Glomerular endothelial cell (primary cell): ENCODE measurements at places on chromosomes 1 and 21.

GRCh38 chr1:85581802-85582686, 1.5 kb downstream of the CCN1 start:
- DNase-seq, result no peak

DNA sequence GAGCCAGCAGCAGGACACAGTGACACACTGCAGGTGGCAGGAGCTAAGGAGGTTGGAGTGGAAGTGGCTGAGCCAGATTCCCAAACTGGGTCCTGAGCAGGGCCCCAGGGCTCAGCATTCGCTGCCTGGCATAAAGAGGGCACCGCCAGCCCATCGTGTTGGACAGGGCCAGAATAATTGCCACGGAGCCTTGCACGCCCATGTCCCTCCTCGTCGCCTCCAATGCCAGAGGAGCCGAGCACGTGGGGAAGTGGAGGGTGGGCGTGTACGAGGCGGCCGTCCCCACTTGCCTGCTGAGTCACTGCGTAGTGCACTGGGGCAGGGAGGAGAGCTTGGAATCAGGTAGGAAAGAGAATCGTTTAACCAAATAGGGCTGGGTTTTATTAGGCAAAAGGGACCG, 26.1 kb upstream of the LRRC47 start:
- DNase-seq, result no peak

GRCh38 chr1:85822696-85823095, 114.5 kb upstream of the ZNHIT6 start:
- no peak for DNase-seq

- no peak for DNase-seq
These were observed 54.7 kb downstream of the RBM11 start for GRCh38 chr21:14270631-14271030.

DNA sequence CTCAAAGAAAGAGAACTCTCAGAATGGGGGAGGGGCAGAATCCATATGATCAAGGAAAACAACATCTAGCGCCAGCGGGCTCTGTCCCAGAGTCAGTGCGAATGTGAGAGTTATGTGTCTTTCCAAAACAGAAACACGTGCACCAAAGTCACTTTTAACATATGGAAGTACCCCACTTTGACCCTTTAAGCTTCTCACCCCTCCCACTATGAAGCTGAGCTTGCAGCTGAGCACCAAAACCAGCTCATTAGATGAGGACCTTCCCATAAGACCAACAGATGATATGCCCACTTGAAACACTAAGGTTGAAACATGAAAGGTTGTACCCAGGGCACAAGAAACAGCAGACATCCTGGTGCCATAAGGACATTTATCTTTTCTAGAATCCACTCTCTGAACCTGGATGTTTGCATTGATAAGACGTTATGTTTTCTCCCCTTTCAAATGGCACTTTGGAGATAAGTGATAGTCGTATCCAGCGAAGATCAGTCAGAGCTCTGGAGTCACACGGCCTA, 171.0 kb downstream of the TGFBR3 start:
- no peak for DNase-seq

- no peak for DNase-seq
These were observed 562.2 kb upstream of the PTBP2 start for GRCh38 chr1:96159379-96159778.

GRCh38 chr1:32917521-32917920, 16.3 kb upstream of the TMEM54 start:
- DNase-seq, result no peak

- no peak for DNase-seq
These were observed 20.0 kb downstream of the H3-3A start for GRCh38 chr1:226082587-226082917.
